ENCODE measurements at places on chromosomes 2 and 18.

- DNase-seq, result no peak
Observed at GRCh38 chr2:180823546-180824141, 156.8 kb upstream of the UBE2E3 start.

- DNase-seq, result no peak
Observed at GRCh38 chr18:28425886-28426285, 249.0 kb upstream of the CDH2 start.

DNA sequence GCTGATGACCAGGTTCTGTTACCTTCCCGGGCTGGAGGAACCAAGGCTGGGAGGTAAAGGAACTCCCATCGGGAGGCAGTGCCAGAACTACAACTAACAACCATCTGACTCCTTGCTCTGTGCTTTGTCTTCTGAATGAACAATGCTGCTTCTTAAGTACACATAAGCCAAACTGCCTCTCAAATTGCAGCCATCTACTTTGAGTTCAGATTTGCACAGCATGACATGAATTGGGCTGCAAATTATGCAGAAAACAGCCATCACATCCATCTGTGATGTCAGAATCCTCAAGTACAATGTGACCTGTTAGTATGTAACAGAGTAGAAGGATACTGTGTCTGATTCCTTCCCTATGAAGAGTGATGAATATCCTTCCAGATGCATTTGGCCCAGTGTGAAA lies 290.6 kb downstream of the ZNF521 start:
- no peak for DNase-seq

GRCh38 chr18:78894033-78894305 lies 85.6 kb upstream of the SALL3 start:
- DNase-seq, result no peak

- no peak for DNase-seq
Observed at GRCh38 chr2:169561364-169561763, 12.3 kb downstream of the FASTKD1 start.

DNA sequence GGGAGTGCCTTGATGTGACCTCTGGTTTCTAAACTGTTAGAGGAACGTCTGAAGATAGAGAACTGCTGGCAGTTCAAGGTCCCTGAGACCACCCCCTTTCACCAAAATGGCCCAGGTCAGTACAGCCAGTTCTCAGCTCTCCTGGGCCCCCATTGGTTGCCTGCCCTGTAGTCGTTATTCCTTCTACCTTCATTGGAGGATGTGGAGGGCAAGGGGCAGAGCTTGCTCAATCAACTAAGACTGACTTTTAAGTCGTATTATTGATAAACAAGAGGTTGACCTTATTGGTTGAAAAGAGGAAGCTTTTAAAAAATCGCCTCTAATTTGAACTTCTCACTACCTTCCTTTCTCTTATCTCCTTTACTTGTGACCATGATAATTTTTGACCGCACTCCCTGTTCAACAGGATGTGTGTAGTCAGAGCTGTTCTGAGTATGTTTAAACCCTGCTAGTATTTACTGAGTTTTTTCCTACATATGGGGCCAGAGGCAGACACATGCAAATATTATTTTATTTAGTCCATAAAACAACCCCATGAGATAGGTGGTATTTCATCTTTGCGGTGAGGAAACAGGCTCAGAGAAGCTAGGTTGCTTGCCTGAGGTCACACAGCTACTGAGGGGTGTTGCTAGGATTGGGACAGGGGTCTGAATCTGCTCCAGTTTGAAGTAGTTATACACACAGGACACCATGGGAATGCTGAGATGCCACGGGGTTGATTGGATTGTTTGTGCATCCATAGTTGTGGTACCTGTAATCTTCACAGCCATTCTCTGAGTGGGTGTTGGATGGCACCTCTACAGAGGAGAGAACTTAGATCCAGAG lies 65.9 kb downstream of the TMEM247 start:
- no peak for DNase-seq

- no peak for DNase-seq
Observed at GRCh38 chr2:143473820-143474219, 344.6 kb downstream of the ARHGAP15 start.

DNA sequence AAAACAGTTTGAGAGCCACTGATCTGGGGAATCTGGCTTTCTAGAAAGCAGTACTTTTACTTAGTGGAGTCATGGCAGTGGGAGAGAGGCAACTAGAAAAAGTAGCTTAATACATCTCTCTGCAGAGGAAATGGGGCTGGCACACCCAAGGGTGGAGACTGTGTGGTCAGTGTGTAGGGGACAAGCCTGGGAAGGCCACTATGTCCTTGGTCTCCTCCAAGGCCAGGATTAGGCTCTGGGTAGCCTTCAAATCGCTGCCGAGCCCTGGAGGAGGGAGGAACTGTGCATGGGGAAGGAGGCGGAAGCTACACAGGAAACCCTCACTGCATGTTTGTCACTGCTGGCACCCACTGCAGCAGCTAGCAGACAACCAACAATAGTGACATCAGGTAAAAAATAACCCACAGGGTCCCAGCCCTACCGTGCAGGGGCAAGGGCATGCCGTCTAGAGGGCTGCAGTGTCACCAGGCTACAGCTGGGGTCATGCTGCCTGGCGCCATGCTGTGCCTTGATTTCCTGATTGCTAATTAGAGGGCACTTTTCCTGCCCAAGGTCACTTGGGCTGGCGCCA lies 34.8 kb downstream of the LBH start:
- DNase-seq, result no peak

- no peak for DNase-seq
Observed at GRCh38 chr2:115400940-115401339, 958.5 kb downstream of the DPP10 start.

DNA sequence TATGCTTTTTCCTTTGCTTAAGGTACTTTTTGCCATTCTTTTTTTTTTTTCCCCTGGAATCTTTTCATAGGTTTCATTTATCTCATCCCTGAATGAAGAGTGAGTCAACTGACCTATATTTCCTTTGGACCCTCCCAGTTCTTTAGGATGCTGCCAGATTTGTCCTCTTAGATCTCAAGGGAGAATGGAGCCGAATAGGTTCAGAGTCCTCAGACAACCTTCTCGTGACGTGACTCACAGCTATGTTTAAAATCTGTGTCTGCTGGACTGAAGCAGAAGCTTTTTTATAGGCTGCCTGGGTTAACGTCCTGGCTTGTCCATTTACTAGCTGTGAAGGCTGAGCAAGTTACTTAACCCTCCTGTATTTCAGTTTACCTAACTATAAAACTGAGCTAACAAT lies 358.6 kb downstream of the DLGAP1 start:
- DNase-seq, result no peak

GRCh38 chr18:26495287-26495686 lies 53.1 kb downstream of the KCTD1 start:
- no peak for DNase-seq

DNA sequence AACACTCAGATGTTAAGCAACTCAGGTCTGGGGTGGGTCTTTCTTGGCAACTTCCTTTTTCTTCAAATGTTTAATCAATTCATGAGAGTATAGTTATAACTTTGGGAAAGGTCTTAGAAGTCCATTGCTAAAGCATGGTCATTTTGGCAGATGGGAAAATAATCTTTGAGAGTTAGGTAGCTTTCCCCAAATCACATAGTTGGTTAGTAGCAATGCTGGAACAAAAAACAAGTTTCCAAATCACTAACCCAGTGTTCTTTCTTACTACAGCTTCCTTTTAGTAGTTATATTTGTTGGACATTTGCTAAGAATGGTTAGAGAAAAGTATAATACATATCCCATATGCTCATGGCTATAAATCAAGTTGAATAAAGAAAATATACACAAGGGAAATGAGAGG lies 185.2 kb upstream of the SLC14A2 start:
- DNase-seq, result no peak

- no peak for DNase-seq
Observed at GRCh38 chr2:231920366-231920765, 5.8 kb downstream of the NPPC start.

DNA sequence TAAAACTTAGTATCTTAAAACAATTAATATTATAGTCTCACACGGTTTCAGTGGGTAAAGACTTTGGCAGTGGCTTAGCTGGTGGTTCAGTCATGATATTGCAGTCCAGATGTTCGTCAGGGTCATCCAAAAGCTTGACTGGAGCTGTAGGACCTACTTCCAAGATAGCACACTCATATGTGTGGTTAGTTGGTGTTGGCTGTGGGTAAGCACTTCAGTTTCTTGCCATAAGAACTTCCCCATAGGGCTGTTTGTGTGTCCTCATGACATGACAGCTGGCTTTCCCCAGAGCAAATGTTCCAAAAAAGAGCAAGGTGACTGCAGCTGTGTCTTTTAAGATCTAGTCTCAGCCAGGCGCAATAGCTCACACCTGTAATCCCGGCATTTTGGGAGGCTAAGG lies 48.5 kb upstream of the EPC2 start:
- DNase-seq, result no peak

- no peak for DNase-seq
Observed at GRCh38 chr18:69689121-69689759, 258.4 kb downstream of the CD226 start.

DNA sequence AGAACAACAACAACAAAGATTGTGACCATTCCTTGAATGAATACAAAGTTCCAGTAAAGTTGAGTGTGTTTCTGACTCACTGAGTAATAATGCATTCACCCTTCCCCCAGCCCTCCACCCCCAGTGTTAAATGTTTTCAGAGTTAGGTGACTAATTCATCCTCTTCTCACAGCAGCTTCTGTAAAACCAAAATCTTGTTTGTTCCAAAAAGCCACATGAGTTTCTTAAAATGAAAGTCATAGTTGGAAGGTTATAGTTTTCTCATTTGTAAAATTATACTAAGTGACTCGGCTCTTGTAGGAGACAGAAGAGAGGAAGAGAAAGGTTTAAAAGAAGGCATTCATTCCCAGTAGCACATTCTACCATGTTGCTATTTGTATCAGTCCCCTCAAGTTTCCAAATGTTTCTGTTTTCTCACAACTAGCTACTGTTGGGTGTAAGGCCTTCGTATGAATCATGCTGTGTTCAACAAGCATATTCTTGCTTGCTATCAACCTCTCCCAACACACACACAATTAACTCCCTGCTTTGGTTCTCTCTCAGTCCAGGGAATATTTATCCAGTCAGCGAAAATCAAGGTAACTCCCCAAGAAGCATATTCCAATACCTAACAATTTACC lies 75.3 kb downstream of the MBD2 start:
- no peak for DNase-seq

GRCh38 chr2:27860111-27860510 lies 30.1 kb downstream of the RBKS start:
- DNase-seq, result no peak

- no peak for DNase-seq
Observed at GRCh38 chr18:2538236-2538635, 33.1 kb downstream of the METTL4 start.

- no peak for DNase-seq
Observed at GRCh38 chr2:85850451-85850850, 38.3 kb downstream of the ST3GAL5 start.

DNA sequence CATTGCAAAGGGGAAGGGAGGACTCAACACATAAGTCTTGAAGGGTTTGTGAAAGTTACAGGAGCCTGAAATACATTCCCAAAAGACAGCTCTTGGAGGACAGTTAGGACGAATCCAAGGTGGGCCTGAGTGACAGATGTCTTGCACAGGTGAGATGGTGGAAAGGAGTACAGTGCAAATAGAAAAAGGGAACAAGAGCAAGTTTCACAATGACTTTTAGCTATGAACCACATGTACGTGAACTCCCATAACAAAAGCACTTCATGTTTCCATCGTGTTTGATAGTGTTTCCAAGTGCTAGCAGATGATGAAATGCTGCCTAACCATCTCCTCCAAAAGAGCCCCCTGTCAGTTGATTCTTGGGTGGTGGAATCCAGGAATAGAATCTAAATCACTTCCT lies 1.8 kb downstream of the IL18RAP start:
- no peak for DNase-seq

DNA sequence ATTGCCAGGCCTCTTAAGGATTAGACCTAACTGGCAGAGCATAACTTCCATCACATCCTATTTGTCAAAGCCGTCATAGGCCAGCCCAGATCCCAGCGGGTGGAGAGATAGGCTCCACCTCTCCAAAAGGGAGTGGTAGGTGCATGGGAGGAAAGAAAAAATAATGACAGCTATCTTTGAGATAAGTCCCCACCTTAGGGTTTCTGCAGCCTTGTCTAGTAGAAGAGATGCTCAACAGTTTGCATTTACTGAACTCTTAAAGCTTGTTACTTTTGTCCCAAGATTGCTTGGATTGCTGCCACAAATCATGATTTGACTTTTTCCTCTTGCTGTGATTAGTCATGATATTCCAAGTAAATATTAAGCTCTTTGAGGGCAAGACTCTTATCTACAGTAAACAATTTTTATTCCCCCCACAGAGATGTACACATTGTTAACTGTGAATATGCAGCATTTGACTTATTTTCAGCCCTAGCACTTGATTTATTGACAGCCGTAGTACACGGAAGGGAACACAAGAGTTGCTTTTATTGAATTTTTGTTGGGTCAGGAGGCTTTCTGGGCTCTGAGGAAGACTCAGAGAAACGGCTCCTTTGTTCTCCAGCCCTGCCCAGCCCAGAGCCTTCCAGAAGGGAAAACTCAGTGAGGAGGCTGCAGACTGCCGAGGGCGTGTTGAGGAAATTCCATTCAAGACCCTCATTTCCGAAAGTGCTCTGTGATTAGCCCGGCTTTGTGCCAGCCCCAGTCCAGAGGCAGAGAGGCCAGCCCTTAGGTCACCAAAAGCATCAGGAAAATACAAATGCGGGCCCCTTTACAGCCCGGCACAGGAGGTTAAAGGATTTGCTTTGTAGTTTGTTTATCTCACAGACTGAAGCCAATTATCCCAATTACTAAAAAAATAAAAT lies 75.5 kb upstream of the ZNF532 start:
- no peak for DNase-seq

DNA sequence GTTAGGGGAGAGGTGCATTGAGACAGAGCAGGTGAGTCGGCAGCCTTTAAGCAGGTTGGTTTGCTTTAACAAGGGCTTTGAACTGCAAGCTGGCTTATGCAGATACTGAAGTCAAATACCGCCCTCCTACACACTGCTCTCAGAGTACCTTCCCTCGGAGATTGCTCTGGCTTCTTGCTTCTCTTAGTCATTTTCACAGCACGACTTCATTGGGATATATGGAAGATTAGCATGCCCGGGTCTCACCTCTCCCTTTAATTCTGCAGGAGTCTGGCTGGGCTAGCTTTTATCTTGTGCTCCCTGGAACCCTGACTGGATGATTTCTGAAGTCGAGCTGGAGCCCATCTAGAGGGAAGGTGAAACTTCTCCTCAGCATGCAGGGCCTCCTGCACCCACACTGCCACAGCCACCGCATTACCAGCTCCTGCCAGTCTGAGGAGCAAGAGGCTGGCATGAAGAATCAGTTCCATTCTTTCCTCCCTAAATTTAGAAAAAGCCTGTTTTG lies 395.5 kb upstream of the HNRNPA3 start:
- no peak for DNase-seq

DNA sequence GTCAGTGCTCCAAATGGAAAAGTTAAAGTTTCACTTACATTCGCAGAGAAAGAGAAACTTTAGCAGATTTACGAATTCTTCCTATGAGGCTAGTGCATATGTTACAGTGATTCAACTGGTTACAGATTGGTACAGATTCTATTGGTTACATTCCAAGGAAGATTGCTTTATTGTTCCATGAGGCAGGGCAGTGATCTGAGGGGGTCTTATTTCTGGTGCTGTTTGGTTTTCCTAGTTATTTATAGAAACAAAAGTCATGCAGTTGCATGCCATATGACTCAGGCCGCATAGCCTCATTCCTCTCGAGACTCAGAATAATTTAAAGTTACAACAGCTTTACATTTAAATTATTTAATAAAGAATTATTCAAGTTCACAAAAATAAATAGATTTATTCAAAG lies 385.4 kb upstream of the SYT4 start:
- DNase-seq, result no peak

GRCh38 chr2:175167076-175167791 lies 769 bp downstream of the ATF2 start:
- DNase-seq, result no peak
